ENCODE measurements at places on chromosomes 6 and 20. TPM values are rescaled to one million over a fixed set of nuclear protein-coding genes. Genes with fewer than 3 reads are reported as not detected.

DNA sequence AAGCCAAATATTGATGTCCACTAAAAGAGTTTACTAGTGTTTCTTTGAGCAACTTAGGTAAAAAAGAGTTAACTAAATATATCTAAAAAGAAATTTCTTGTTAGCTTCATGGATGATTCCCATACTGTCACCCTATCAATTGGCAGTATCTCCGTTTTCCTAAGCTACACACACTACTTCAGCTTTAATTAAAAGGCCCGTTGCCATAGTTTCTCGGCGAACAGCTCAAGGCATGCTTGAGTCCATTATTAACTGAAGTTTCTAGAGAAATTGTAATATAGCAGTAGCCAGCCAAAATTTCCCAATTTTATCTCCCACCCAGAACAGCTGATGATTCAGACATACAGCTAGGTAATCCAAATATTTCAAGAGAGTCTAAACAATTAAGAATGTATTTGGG, 20.0 kb upstream of the BEND6 start:
- no peak for DNase-seq

- DNase-seq = no peak
Observed at GRCh38 chr6:3532296-3532916, 75.6 kb upstream of the SLC22A23 start.

DNA sequence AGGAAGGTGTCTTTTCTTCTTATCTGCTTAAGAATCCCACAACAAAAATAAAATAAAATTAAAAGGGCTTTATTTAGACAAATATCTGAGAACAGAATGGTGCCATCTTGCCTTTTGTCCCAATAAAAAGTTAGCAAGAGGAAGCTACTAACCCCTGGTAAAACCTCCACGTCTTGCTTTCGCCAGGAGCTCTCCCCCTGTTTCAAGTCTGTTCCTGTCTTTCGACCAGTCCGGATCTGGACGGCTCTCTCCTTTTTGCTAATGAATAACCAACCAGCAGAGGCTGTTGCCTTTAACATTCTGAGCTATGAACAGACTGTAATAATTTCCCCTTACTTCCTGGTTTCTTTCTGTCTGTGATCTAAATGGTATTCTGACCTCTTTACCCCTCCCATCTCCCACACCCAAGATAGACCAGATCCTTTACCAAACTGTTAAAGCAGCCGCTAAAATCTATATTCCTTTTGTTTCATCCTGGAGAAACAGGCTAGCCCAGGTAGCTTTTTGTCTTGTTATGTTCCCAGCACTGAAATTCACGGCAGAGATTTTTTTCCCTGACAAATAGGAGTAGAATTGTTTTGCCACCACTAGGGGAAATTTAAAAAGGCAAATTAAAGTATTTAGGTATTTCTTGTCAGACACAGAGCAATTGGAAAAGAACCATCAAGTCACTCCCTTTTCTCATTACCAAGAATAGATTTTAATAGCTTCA, at the start of gene FRK:
FRK (minus strand) TSS at position 320 of the 712 bp plus-strand sequence. CDS start 580 bp downstream, outside the sequence.
- DNase-seq = no peak

DNA sequence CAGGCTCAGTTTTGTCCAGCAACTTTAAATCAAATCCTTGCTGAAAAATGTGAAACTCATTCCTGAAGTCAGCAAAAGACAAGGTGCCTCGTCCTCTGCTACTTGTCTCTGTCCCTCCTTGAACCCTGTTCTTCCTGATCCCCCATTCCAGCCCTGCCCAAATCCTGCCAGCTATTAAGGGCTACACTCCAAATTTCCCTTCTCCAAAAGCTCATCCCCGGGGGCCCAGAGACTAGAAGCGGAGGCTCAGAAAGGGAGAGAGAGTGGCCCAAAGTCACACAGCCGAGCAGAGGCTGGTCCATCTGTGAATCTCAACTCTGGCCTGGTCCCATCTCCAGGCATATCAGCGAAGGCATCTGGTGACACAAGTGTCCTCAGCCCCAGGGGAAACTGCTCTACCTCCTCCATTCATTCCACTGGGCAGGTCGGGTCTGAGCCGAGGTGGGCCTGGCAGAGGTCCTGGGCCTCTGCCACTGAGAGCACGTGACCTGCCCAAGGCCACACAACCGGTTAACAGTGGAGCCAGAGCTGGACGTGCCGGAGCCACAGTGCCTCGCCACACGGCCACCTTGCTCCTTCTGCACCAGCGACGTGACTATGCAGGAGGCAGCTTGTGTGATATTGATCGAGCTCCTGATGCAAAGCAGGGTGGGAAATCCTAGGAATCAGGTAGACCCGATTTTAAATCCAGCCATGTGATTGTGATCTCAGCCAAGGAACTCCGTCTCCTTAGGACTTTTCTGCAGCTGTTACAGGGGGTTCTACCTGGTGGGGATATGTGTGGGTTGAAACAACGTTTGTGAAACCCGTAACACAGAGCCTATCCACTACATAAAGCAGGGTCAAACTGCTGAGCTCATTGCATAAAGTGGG, 28.6 kb downstream of the NOL4L start:
- DNase-seq = no peak

The GGTLC1 gene
- total RNA-seq = not detected

The FAM162B gene
- not detected for total RNA-seq

All from T-cell (primary cell).